ENCODE measurements at places on chromosomes 12 and 14.

- no peak for DNase-seq
Measured at GRCh38 chr12:117466677-117467362, 105.4 kb upstream of the NOS1 start.

DNA sequence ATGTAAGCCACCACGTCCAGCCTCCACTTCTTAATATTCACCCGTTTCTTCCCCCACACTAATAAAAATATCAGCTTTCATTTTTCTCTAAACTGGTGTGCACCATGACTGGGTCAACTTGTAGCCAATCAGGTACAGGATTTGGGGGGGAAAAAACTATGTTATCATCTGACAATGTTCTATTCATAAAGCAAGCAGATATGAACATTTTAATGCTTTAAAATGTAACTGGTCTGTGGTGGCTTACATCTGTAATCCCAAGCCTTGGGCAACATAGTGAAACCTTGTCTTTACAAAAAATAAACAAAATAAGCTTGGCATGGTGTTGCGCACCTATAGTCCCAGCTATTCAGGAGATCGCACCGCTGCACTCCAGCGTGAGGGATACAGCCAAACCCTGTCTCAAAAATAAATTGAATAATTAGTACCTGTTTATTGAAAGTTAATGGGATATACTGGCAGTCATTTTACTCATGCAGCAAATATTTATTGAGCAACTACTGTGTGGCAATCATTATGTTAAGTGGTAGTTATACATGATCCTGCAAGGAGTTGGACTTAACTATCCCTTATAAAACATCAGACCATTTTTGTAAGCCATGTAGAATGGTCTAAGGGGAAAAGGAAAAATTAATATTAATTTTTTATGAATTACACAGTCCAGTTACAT is 15.3 kb upstream of the ITPR2 start:
- no peak for DNase-seq

- DNase-seq = no peak
Measured at GRCh38 chr12:47014474-47014873, 64.9 kb upstream of the PCED1B start.

- DNase-seq = no peak
Measured at GRCh38 chr12:52710730-52711129, 7.4 kb upstream of the KRT77 start.

DNA sequence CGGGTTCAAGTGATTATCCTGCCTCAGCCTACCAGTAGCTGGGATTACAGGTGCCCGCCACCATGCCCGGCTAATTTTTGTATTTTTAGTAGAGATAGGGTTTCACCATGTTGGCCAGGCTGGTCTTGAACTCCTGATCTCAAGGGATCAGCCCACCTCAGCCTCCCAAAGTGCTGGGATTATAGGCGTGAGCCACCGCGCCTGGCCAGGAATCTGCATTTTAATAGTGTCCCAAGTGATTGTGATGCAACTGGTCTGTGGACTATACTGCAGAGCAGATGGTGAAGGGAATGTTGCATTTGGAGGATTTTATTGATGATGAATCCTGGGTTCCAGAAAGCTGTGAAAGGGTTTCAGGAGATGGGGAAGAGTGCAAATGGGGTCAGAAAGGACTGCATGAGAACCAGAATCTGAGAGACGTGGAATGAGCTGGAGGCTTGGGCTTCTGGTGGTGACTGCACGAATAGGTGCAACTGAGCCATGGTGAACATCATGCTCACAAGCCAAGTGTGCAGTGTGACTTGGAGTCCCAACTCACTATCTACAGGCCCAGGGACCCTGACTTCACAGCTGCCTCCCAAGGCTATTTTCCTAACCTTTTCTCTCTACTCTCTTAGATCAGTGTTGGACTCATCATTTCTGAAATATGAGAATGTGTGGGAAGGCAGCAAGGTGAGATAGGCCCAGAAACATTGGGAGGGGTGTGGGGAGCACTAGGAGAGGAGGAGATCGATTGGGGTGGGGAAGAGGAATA is 4.5 kb downstream of the RPS26 start:
- peak; percentile 65 for DNase-seq
